CD4-positive, CD25-positive, alpha-beta regulatory T cell (primary cell): ENCODE measurements at places on chromosomes 12 and 14.

DNA sequence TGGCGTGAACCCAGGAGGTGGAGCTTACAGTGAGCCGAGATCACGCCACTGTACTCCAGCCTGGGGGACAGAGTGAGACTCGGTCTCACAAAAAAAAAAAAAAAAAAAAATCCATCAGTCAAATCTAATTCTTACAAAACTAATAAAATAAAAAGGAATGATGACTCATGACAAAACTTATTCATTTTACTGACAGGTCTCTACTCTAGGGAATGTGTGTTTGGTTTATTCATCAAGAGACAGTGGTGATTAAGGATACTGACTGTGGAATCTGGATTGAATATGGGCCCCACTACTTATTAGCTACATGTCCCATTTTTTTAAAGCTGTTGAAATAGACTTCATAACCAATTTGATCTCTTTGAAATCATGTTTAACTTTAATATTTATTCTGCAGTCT is 29.3 kb upstream of the GAS2L3 start:
- no peak for DNase-seq

DNA sequence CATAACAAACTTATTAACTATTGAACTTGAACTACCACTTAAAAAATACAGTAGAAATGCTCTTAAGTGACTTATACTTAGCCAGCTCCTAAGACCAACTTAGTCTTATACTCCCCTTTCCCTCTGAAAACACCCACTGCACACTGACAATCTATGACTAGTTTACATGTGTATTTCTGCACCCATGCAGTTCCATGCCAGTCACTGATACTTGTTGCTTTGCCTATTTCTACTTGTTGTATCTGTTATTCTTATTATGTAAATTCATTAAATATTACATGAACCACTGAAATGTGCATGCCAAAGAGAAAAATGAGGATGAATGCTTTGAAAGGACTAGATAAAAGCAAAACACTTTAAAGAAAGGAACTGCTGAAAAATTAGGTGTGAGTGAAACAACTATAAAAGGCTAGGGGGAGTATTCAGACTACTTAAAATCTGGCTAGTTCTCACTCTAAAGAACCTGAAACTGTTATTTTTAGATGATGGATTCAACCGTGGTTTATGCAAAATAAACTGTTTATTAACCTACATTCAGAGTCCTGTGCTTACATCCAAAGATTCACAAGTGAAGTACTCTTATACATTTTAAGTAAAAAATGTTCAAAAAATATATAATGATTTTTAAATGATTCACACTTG is 74.7 kb downstream of the RPS6KA5 start:
- no peak for DNase-seq

DNA sequence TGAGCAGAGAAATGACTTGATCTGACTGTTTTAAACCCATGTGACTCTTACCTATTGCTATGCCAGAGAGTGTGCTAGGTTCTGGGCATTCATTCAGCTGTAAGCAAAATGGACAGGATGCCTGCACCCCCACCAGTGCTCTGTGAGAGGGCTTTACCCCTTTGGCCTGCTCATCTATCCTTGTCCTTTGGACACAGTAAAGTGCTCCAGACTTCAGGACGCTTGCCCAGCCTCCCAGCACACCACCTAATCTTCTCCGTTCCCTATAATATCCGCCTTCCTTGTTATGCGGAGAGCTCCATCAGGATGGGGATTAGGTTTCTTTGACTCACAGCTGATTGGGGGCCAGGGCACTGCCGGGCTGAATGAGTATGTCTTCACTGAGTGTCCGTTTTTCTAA is 4.4 kb upstream of the ZNF839 start:
- no peak for DNase-seq

- DNase-seq = no peak
Observed at GRCh38 chr12:116540622-116541152, 18.5 kb upstream of the MAP1LC3B2 start.

DNA sequence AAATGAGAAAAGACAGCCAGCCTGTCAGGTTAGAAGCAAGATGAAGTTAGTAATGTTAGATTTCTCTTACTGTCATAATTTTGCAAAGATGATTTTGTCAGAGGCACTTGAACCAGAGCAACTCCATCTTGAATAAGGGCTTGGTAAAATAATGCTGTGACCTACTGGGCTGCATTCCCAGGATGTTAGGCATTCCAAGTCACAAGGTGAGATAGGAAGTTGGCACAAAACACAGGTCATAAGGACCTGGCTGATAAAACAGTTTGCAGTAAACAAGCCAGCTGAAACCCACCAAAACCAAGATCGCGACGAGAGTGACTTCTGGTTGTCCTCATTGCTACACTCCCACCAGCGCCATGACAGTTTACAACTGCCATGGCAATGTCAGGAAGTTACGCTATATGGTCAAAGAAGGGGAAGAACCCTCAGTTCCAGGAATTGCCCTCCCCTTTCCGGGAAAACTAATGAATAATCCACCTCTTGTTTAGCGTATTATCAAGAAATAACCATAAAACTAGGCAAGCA is 1313.5 kb upstream of the TMEM132C start:
- no peak for DNase-seq

GRCh38 chr12:62604871-62605270 is 138.2 kb downstream of the MON2 start:
- peak; percentile 13 for DNase-seq

- DNase-seq = no peak
Observed at GRCh38 chr12:130184404-130185090, 22.3 kb downstream of the FZD10 start.
